ENCODE measurements at places on chromosomes 11 and 22.

DNA sequence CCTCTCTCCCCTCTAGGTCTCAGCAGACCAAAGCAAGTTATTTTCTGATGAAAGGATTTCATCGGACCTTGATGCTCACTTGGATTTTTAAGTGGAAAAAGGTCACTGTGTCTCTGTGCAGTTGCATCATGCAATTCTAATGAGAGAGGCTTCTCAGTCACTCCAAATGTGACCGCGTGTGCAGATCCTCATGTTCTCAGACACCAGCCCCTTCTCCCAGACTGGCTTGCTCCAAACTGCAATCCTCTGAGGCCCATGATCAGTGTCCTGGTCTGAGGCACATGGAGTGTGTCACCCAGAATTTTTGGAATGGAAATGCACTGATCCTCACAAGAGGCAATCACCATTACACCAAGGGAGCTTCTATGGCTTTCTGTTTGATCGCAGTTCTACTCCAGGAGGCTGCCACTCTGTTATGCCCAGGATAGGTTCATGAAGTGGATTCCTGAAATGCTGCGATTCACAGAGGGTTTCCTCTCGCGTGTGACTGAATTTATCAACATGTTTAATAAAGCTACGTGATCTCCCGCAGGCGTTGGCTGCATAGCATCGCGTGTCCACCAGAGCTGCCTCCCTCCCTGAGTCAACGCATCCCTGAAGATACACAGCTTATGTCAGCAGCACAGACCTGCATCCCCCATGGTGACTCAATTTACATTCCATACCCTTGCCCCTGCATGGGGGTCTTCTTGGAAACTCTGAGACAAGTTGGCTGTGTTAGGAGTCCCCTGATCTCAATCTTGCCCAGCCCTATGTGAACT lies 544.6 kb upstream of the B3GAT1 start:
- DNase-seq, result no peak

- DNase-seq, result no peak
These were observed 36.5 kb downstream of the TOM1 start for GRCh38 chr22:35335936-35336781.

DNA sequence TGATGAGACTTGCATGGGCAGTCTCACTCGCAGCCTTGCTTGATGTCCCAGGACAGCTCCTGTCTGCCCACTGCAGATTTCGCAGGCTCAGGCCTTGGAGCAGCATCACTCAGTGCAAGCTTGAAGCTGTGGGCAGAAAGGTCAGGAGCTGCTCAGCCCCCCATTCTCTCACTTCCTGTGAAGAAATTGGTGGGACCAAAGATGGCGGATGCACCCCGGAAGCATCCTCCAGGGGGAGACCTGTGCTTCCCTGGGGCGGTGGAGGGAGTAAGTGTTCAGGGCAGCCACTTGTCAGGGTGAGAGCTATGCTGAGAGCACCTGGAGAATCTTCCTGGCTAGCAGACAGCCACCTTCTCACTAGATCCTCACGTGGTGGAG lies 11.3 kb downstream of the PLAAT2 start:
- DNase-seq, result no peak

DNA sequence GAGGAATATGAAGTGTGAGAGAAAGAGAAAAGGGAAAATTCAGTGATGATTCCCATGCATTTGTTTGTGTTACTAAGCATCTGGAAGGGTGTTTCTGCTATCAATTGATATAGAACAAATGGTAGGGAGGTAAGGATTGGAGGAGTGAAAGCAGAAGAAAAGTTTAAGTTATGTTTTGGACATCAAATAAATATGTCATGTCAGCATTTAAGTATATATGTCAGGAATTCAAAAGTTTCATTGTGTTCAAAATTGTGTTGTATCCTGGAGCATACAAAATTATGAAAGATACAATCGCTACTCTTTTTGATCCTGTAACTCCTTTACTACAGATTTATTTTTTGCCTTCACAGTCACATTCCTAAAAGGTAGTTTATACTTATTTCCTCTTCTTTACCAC lies 885.8 kb downstream of the KCNA4 start:
- no peak for DNase-seq

- no peak for DNase-seq
These were observed 21.9 kb downstream of the SUN2 start for GRCh38 chr22:38733724-38734381.

DNA sequence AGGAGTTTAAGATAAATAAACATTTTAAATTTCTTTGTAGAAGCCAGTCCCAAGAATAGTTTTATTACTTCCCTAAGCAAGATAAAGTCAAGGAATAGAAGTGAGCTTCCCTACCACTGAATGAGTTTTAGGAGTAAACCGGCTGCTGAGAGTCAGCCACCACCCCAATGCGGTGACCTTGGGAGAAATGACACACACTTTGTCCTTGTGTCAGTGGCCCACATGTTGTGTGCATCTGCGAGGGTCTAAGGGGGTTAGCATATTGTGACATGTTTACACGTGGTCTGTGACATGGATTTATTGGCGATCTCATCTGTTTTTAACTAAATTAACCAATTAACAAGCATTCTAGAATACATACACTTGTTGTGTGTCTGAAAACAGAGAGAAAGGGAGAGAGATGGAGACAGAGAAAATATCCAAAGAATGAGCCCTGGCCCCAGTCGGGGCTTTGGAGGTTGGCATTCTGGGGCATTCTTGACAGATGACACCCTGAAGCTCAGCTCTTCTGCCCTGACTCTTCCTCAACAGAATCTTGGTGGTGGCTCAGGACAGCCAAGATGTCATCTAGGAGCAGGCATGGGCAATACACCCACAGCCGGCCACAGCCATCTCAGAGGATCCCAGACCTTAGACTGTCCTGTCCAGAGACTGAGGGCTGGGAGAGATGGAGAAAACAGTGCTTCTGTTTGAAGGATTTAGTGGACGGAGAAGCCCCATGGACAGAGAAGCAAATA lies 29.7 kb upstream of the TMPRSS4 start:
- DNase-seq, result no peak

- DNase-seq, result no peak
These were observed 93.2 kb downstream of the PHF21B start for GRCh38 chr22:44916281-44917231.

GRCh38 chr11:102494216-102494615 lies 36.3 kb downstream of the MMP7 start:
- no peak for DNase-seq

- no peak for DNase-seq
These were observed 2.5 kb upstream of the RCOR2 start for GRCh38 chr11:63919267-63920125.

DNA sequence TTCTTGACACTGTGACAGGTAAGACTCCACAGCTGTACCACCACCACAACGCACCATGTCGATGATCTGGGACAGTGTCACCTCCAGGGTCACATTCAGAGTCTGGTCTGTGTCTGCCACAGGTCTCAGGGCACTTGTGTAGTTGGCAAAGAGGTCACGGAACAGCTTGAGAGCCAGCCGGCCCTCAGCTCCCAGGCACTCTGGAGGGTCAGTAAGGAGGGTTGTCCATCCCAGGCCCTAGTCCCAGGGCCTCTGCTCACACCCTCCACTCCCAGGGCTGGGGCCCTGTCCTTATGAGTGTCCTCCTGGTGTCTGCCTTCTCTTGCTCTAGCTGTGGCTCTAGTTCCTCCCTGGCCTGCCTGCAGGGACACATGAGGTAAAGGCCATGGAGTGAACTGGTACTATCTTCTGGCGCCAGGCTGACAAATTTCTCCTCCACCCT lies 1.4 kb downstream of the CHRNA10 start:
- DNase-seq, result no peak

GRCh38 chr11:117095284-117096161 lies 2.7 kb downstream of the SIK3 start:
- DNase-seq, result no peak

GRCh38 chr11:113085446-113085845 lies 124.2 kb downstream of the NCAM1 start:
- no peak for DNase-seq

DNA sequence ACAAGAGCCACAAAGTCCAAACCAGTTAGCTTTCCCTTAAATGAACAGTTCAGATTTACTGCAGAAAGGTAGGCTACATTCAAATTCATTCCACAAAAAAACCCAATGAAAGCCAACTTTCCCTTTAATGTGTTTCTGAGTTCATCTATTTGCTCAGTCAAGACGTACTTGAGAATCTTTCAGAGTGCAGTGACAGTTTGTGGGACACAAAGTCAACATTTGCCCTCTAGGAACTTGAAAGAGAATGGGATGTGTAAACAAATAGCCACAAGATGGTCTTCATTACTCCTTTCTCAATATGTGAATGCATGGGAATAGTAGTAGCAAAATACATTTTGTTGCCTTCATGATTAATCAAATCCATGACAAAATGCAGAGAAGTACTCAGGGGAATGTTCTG lies 15.8 kb downstream of the RTCB start:
- DNase-seq, result no peak

DNA sequence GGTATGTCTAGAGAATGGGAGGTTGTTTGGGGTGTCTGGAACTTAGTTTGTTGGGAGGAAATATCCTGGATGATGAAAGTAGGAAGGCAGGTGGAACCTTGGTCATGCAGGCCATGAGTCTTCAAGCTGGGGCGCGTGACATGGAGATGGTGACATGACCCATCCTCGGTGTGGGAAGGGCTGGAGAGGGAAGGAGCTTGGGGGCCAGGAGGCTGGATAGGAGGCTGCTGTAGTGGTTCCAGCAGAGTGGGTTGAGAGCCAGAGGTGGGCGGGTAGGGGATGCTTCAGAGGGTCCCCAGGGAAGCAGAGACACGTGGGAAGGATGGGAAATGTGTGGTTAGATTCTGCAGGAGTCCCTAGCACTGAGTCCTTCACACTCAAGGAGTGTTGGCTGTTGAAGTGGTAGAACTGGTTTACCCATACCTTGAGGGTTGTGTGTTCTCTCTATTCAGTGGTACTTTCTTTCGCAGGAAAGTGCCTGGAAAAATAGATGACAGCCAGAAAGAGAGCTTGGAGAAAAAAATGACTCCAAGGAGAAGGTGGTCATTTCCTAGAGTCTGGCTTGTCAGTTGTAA lies 56.8 kb downstream of the LDLRAD3 start:
- no peak for DNase-seq

DNA sequence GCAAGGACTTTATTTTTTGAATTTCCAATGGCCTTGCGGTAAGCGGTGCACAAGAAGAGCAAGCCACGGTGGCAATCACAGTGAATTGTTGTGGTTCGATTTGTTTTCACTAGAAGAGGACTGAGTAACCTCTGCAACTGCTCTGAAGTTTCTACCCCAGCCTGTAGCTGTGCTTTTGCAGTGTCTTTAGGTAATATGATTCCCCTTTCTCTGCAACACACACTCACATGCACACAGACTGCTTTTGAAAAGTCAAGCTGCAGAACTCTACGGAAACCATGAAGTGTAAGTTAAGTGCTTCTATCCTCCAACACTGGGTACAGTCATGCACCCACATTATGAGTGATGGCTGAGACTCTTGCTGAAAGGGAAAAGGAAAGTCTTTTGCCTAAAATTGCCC lies 38.4 kb downstream of the CD44 start:
- no peak for DNase-seq

DNA sequence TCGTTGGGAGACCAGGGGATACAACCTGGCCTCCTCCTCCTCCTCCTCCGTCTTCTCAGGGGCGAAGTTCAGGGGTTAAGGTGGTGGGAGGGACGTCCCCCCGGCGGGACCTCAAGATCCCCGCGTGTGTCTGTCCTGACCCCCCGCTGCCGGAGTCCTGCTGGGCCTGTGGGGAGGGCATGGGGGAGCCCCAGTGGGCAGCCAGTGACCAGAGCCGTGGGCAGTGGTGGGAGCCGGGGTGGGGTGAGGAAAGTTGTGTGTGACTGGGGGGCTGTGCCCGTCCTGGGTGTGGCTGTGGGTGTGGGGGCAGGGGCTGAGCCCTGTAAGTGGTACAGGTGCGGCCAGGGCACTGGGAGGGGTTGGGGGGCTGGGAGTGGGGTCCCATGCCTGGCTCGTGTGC lies 10.1 kb downstream of the TSPAN4 start:
- no peak for DNase-seq

DNA sequence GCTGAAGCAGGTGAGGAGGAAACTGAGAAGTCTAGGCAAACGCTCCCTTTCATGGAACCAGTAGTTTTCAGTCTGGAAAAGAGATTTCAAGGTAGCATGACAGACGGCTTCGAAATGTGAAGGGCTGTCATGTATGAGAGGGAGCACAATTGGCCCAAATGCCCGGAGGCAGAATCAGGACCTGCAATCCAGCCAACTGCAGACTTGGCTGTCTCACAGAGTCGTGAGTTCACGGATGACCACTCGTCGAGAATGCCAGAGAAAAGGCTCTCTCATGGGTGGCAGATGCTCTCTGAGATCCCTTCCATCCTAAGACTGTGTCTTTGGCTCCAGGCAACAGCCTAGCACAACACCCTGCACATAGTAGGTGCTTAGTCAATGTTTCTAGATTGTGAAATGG lies 134.8 kb downstream of the DSCAML1 start:
- no peak for DNase-seq

- DNase-seq, result no peak
These were observed 4.8 kb downstream of the TEAD1 start for GRCh38 chr11:12678991-12679390.

- no peak for DNase-seq
These were observed 142.3 kb downstream of the NXPE2 start for GRCh38 chr11:114820621-114821020.

- no peak for DNase-seq
These were observed 78.3 kb downstream of the MICAL2 start for GRCh38 chr11:12188548-12189317.

DNA sequence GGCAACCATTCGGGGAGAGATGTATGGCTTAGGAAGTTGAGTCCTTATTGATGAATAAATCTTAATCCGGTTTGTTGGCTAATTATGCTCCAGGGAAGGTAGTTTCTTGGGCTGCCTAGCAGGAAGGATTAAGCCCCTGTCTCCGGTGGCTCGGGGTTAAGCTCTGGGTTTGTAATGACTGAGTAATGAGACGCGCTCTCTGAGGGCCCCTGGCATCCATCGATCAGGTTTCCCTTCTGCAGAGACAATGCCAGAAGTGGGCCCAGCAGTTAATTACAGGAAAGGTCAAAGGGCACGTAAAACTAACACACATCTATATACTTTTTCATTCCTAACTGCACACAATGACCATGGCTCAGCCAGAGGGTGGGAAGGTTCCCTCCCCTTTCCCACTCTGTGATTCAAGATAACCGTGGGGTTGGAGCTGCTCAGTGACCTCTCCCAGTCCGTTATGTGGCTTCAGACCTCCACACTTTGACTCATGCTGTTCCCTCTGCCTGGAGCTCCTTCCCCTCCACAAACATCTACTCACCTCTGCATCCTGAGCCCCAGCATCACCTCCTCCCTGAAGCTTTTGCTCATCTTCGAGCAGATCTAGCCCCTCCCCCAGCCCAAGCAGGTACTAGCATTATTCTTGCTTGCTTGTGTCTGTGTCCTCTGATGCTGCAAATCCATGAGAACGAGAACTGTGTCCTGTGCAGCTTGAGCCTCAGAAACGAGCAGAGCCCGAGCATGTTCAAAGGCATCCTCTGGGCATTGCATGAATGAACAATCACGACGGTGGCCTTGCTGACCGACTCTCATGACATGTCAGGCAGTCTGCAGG lies 16.6 kb downstream of the SCUBE1 start:
- DNase-seq, result no peak

DNA sequence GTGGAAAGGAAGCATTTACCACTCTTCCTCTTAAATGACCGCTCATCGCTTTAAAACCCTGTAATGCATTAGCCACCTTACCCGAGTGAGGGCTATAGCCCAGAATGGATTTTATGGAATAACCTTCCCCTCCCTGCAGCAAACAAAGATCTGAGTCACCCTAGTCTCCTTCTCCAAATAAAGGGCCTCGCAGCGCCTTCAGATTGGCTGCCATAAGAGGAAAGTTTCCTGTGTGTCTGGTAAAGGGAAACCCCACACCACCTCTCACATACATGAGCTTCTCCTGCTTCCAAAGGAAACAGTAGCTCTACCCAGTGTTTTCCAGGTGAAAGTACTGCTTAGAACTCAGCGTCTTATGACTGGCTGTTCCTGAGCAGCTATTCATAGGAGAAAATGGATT lies 47.8 kb downstream of the PPP2R1B start:
- DNase-seq, result no peak
